ENCODE measurements at places on chromosomes 1 and 21.
A peak's percentile ranks its signal among the peaks of the same experiment; 100 is the strongest.

GRCh38 chr1:18743233-18743632 lies 112.6 kb downstream of the PAX7 start:
- no peak for DNase-seq
- no peaks in the 10 kb centered on the region for H3K4me1 ChIP-seq
- H3K4me3 ChIP-seq: no peak overlapping the region
- no peak overlapping the region for H3K27ac ChIP-seq

GRCh38 chr1:156444407-156445001 lies 56.1 kb downstream of the MEF2D start:
- peaks cover 65% of the 10 kb centered on the region for H3K27me3 ChIP-seq
- H3K4me3 ChIP-seq: no peak overlapping the region
- no peak overlapping the region for H3K27ac ChIP-seq
- no peak for DNase-seq
- H3K4me1 ChIP-seq: peaks cover 2% of the 10 kb centered on the region

DNA sequence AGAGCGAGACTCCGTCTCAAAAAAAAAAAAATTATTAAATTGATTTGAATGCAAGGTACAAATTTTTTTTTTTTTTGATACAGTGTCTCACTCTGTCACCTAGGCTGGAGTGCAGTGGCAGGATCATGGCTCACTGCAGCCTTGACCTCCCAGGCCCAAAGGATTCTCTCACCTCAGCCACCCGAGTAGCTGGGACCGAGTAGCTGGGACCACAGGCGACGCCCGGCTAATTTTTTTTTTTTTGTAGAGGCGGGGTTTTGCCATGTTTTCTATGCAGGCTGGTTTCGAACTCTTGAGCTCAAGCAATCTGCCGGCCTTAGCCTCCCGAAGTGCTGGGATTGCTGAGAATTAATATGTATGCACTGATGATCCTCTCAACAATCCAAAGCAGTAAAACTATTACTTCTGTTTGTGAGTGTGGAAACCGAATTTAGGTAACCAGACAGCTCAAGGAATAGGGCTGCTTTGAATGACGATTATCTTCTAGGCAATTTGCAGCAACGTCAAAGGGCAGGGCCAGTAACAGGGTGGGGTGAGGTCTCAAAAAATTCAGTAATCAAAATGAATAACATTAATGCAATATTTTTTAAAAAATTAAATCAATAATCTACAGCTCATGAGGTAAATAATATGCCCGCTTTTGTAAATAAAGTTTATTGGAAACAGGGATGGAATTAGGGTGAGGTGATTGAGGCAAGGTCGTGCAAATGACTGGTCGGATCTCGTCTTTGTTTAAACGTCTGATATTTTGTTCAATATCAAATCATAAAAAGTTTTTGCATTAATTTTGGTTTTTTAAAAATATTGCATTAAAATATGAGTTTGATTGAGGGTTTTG lies 1.2 kb downstream of the CLSPN start:
- H3K4me3 ChIP-seq: peak overlapping the region; percentile 74
- no peak for DNase-seq
- H3K27ac ChIP-seq: peak overlapping the region; percentile 72
- H3K27me3 ChIP-seq: no peaks in the 10 kb centered on the region
- H3K4me1 ChIP-seq: no peaks in the 10 kb centered on the region

GRCh38 chr1:172778456-172779455 lies 119.9 kb downstream of the FASLG start:
- DNase-seq: no peak
- no peak overlapping the region for H3K27ac ChIP-seq
- H3K36me3 ChIP-seq: no peaks in the 10 kb centered on the region
- H3K4me3 ChIP-seq: no peak overlapping the region

DNA sequence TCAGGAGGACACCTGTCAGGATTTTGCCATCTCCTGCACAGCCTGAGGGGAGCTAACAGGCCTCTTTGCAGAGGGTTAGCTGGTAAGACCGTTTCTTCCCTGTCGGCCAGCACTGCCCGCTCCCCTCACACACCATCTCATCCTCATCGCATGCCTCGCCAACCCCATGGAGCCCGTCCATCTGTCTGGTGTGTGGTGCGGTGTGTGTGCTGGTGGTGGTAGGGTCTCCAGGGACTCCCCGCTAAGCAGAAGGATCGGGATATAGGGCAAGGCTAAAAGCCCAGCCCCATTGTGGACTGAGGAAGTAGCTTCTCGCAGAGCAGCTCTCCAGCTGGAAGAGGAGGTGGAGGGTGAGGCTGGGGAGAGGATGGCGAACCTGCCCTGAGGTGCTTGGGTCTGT lies 6.8 kb upstream of the SFN start:
- DNase-seq: no peak
- peaks cover 52% of the 10 kb centered on the region for H3K36me3 ChIP-seq
- H3K27ac ChIP-seq: no peak overlapping the region
- no peaks in the 10 kb centered on the region for H3K27me3 ChIP-seq
- no peaks in the 10 kb centered on the region for H3K4me1 ChIP-seq

- H3K4me1 ChIP-seq: no peaks in the 10 kb centered on the region
- no peak for DNase-seq
- no peak overlapping the region for H3K27ac ChIP-seq
- H3K4me3 ChIP-seq: no peak overlapping the region
Measured at GRCh38 chr1:8651236-8651890, 166.1 kb downstream of the RERE start.

DNA sequence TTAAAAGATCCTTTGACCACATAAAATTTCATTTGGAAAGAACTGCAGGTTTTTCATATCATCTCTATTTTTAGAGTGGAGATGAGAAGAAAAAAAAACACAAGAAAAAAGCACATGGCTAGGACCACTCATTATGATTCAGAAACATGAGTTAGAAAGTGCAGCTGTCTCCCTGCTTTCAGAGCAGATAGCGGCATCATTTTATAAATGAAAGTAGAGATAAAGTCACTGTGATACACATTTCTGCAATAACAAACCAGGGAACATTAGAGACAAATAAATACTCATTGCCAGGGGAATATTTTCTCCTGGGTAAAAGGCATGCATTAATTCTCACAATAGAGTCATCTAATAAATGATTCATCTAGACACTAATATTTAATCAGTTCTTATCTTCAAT lies 87.5 kb upstream of the PLPPR4 start:
- H3K4me1 ChIP-seq: no peaks in the 10 kb centered on the region
- no peak overlapping the region for H3K27ac ChIP-seq
- no peaks in the 10 kb centered on the region for H3K27me3 ChIP-seq
- no peak for DNase-seq
- H3K36me3 ChIP-seq: no peaks in the 10 kb centered on the region
- no peak overlapping the region for H3K4me3 ChIP-seq

DNA sequence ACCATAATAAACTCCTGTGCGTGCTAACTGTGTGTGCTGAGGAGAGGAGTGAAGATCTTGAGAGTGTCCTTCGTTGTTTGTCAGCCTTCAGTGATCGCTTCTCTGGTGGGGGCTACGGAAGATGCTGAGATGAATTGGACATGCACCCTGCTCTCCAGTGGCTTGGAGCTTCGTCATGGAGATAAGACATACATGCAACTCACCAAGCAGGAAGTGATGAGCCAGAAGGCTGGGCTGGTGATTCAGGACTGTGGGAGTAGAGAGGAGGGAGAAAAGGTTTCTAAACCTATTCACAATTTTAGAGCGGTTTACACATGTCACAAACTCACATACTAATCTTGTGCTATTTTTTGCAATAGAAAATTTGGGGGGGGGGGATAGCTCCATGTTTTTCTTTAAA lies 128.9 kb upstream of the ADAR start:
- DNase-seq: no peak
- H3K4me1 ChIP-seq: no peaks in the 10 kb centered on the region
- H3K4me3 ChIP-seq: no peak overlapping the region
- H3K27ac ChIP-seq: no peak overlapping the region

GRCh38 chr1:69167876-69168275 lies 399.8 kb upstream of the LRRC7 start:
- no peak overlapping the region for H3K4me3 ChIP-seq
- DNase-seq: no peak
- H3K27ac ChIP-seq: no peak overlapping the region
- H3K4me1 ChIP-seq: no peaks in the 10 kb centered on the region

- no peak for DNase-seq
- H3K27ac ChIP-seq: no peak overlapping the region
- no peak overlapping the region for H3K4me3 ChIP-seq
- no peaks in the 10 kb centered on the region for H3K4me1 ChIP-seq
Measured at GRCh38 chr1:202644219-202645096, 65.8 kb downstream of the SYT2 start.

DNA sequence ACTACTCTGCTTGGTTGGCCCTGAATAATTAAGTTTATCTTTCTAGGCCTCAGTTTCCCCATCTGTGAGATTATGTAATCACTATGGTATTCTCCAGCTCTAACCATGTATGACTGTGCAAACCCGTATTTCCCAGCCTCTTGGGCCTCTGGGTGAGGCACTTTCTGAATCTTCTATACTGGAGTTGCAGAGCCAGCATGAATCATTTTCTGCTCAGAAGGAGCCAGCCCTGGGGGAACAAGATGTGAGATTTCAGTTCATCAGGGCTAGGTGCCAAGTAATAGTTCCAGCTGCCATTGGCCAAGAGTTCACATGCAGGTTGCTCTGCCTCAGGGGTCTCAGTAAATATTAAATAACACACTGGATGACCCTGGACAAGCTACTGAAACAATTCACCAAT lies 47.7 kb upstream of the USP24 start:
- H3K36me3 ChIP-seq: no peaks in the 10 kb centered on the region
- H3K4me1 ChIP-seq: no peaks in the 10 kb centered on the region
- H3K4me3 ChIP-seq: no peak overlapping the region
- no peaks in the 10 kb centered on the region for H3K27me3 ChIP-seq
